ENCODE measurements at places on chromosomes 2 and 18.

- no peak for DNase-seq
Measured at GRCh38 chr2:174591740-174592139, 5.9 kb downstream of the WIPF1 start.

DNA sequence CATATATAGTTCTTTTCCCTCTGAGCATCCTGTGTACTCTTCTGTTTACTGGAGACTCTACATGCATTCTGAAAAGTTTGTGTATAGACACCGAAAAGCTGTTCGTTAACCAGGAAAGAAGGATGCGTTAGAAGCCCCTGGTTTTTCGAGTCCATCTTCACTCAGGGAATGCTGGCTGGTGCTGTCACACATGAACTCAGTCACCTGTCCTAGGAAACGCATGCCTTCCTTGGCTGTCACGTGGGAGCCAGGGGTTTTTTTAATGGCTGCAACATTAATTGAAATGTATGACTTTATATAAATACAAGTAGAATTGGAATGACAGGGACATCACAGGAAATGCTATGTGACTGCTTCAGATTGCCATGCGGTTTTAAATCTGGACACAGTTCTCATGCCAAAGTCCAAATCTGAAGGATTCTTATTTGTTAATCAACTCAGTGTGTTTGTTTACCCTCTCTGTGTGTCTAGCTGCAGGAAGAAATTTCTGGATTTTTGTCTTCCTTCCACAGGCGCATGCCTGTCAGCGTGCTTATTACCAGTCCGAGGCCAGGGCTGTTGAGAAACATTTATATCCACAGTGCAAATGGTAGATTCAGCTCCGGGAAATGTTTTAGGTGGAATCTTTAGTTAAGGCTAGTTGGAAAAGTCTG, 2.6 kb downstream of the RAMP1 start:
- no peak for DNase-seq

DNA sequence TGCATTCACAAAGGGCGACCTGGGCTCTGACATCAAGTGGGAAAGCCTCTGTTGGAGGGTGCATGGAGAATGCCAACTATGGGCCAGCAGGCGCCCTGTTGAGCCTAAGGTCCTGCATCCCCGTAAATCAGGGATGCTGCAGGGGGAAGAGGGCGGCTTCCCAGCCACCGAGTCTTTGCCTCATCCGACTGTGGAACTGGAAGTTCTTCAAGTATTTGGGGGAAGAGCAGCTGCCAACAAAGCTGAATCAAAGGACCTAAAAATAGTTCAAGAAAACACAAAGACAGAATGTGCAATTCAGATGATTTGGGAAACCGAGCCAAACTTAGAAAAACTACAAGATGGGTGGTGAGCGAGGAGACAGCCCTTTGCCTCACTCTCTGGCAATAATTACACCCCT, 281.1 kb upstream of the MGAT5 start:
- DNase-seq = no peak

DNA sequence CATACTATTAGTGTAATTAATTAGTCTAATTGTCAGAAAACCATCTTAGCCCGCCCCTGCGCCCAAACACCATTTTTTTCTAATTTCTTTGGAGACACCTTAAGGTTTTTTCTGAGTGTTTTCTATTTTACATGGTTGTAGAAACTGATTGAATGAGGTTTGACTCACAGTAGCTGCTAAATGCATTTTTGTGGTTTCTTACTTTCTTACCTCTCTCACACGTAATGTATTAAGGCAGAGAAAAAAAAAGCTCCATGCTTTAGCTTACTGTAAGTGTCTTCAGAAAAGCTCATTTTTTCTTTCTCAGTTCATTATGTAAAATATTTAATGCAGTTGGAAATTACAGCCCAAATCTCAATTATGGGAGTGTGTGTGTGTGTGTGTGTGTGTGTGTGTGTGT, 548.5 kb upstream of the LRRTM4 start:
- no peak for DNase-seq

DNA sequence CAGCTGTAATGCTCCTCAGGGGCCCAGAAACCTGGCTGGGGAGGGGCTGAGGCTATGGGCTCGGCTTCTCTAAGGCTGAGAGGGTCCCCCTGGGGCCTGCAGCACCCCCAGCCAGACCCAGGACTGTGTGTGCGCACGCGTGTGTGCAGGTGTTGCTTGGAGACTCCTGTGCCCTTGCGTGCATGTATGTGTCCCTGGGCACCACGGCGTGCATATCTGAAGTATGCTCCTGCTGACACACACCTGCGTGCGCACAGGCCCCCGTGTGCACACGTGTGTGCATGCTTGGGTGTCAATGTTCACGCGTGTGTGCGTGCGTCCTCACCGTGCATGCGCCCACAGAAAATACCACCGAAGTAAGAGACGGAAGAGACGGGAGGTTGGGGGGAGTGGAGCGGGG, 14.9 kb upstream of the ECEL1 start:
- DNase-seq = no peak

GRCh38 chr18:35051641-35052377, 10.6 kb downstream of the MAPRE2 start:
- no peak for DNase-seq

DNA sequence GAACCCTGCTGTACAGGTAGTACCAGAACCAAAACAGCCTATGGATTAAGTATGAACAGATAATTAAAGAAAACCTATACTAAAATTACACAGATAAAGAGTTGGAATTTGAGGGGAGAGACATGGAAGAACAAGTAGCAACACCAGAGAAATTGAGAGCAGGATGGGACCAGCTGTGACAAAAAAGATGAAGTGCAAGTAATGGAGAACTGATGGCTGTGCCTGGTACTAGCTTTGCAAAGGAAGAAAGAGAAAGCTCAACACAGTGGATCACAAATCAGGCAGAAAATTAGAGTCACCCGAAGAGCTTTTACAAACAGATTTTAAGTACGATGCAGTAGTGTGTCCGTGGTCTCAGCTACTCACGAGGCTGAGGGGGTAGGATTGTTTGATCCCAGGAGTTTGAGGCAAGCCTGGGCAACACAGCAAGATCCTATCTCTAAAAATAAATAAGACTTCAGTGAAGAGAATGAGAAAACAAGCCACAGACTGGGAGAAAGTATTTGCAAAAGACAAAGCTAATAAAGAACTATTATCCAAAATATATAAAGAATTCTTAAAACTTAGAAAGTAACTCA, 46.5 kb downstream of the CUL3 start:
- DNase-seq = no peak

- DNase-seq = no peak
Measured at GRCh38 chr2:233410196-233410760, 56.0 kb downstream of the DGKD start.

Data from CD4-positive, alpha-beta T cell treated with Interleukin-10 for 1 hour (primary cell).